ENCODE measurements at places on chromosomes 5 and 9.
A peak's percentile ranks its signal among the peaks of the same experiment; 100 is the strongest.

GRCh38 chr5:8079056-8079455, 210.1 kb downstream of the MTRR start:
- no peak for DNase-seq

DNA sequence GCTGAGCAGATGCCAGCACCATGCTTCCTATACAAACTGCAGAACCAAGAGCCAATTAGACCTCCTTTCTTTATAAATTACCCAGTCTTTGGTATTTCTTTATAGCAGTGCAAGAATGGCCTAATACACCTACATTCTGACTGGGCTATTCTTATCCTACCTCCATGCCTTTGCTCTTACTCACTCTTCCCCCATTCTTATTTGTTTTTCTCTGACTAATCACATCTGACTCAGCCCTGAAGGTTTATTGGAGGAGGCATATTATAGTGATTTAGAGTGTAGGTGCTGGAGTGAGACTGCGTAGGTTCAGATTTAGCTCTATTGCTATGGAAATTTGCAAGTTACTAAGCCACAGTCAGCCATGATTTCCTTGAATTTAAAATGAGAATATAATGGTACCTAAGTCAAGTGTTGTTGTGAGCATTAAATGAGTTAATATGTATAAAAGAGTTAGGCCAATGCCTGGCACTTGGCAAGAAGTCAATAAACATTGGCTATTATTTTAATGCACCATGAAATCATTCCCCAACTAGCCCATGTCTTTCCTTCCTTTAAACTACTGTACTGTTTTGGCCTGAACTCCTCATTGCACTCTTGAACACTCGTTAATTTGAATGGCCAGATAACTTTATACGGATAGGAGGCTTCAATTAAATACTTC, 531.2 kb upstream of the ZNF608 start:
- no peak for DNase-seq

GRCh38 chr5:68033961-68034571, 181.5 kb upstream of the PIK3R1 start:
- peak; percentile 10 for DNase-seq

- DNase-seq, result no peak
These were observed 115.2 kb upstream of the WWC1 start for GRCh38 chr5:168176251-168176650.

DNA sequence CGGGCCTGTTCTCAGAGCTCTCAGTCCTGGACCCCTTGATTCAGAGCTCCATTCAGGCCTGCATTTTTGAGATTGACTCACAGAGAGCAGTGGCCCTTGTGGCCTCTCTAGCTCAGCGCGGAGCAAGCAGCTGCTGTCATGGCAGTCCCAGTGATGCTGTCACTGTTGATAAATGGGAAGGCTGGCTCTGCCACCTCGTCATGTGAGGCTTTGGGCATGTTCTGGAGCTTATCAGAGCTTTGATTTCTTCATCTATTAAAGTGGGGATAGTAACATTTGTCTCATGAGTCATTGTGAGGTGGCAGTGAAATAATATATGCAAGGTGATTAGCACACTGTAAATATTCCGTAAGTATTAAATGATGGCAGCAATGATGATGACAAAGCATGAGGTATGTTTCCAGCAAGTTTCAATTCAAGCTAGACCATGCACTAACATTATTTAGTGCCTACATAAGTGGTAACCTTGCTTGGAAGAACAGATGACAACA, 126.4 kb upstream of the CXCL14 start:
- DNase-seq, result no peak

DNA sequence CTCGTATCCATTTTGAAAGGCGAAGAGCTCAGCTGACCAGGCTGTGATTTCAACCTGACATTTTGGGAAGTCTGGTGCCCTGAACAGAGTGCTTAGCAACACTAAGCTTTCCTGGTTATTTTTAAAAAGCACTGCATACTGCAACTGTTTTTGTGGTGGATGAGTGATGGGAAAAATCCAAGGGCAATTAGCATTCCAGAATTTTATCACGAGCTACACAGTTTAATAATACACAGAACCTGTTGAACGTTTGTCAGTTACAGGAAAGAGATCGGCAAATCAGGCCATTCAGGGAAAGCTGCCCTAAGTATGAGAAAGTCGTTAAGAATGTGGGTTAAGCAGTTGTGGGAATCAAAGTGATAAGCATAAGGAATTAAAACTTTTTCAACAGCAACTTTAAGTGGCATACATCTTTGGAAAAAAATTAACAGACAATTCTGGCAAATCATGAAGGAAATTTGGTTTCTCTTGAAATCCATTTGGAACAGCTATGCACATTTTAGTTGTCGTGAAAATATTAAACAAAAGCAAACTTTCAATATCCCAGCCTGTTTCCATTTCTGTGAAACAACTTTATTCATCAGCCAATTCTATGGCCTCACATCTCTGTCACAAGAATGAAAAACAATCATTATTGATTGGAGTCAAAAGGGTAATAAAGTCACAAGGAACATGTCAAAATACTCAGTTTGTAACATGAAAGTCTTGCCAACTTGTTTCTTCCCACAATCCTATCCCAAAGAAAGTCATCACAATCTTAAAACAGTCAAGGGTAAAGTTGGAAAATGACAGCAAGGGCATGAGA, 25.7 kb downstream of the PUM3 start:
- no peak for DNase-seq

DNA sequence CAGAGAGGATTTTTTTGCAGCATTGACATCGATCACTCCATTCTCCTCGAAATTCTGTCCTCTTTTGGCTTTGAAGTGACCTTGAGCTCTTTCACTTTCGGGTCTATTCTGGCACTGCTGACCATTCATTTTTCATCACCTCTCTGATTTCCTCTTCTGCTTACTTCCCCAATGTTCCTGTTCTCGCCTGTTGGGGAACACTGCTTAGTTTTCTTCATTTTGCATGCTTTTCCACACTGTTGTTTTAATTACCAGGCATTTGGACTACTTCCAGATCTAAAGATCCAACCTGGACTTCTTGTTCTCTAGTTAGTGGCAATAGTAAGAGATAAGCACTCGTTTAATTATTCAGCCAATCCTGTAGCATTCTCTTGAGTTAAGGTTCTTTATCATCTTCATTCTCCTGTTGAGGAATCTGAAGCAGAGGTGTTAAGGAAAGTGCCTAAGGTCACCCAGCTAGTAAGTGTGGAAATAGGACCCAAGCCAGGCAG, 53.4 kb downstream of the MAN2A1 start:
- no peak for DNase-seq

DNA sequence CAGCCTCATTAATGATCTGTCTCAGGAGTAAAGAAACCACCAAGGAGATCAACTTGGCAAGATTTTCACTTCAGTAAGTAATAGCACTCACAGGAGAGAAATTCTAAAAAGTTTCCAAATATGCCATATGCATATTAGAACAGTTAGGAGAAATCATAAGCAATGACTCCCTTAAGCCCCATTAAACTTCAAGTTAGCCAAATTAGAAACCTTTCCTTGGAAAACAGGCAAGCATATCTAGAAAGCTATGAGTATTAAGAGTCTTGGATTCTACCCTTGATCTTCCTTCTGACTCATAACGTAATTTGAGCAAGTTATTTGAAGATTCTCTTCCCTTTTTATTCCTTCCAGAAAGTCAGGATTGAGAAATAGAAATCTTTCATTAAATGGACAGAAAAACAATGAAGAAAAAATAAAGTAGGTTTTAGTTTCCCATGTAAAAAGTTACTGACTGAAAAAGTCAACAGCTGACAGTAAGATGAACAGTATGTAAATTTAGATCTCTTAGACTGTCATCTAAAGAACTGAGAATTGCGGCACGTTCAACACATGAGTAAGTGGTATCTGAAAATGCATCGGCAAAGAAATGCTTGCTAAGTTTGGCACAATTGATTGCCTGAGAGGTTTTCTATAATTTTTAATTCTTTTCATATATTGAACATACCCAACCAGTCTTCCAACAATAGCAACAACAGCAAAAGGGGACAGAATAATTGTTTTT, 565.7 kb upstream of the FTMT start:
- DNase-seq, result no peak

- DNase-seq, result no peak
These were observed 47.8 kb downstream of the ANXA2R start for GRCh38 chr5:42992088-42992879.

DNA sequence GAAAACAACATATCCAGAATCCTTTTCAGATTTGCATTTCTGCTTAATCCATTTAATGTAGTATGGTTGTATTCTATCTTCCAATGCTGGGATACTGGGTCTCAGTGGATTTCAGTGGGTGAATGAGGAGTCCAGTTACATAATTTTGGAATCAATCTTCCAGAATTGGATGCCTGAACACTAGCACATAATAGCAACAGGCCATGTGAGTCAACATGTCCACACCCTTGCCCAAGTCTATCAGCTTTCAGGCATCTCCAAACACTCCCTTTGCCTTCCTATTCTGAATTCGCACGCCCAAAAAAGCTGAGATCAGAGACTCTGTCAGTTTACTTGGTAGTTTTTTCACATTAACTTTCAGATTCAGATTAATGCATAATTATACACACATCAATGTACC, 202.6 kb downstream of the TSSK1B start:
- DNase-seq, result no peak

DNA sequence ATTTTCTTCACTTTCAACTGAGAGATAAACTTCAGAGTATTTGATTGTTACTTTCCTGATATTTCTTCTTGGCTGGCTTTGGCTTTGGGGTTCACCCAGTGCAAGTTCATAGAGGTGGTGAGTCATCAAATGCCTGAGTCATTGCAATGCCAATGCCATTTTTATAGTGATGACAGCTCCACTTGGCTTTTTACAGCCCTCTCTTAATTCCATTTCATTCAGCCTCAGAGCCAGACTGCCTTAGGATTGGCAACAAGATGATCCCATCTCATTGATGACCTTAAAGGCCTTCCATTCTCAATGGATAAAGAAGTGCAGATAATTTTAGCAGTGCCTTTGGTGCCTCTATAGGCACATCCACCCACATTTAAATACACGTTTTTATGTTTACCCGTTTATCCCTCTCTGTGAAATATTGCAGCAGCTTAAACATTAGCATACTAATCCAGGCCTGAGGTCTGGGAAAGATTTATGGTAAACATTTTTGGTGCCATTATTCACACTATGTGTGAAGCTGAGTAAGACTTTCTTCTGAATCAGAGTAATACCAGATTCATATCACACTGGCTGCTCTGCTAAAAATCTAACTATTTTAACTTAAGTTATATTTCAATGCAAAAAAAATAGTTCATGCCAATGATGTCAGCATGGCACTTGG, 88.9 kb upstream of the TYRP1 start:
- no peak for DNase-seq

GRCh38 chr5:96008987-96009647, 47.5 kb upstream of the ELL2 start:
- no peak for DNase-seq

DNA sequence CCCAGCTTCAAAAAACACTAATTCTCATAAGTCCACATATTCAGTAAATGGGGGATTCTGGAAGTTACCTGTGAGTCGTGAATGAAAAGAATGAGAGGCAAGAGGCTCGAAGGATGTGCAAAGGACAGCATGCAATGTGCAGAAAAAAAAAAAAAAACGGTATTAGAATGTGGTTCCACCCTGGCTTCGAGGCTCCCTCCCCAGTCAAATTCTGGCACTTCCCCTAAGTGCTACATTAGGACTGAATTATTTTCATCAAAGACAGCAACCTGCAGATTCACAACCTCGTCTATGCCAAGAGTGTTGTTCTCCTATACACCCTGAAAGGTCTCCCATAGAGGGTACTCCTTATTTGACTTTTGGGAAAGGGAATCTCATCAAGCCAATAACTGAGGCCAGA, 16.5 kb downstream of the CAPSL start:
- no peak for DNase-seq

GRCh38 chr9:129894120-129894823, 59.0 kb downstream of the USP20 start:
- no peak for DNase-seq

DNA sequence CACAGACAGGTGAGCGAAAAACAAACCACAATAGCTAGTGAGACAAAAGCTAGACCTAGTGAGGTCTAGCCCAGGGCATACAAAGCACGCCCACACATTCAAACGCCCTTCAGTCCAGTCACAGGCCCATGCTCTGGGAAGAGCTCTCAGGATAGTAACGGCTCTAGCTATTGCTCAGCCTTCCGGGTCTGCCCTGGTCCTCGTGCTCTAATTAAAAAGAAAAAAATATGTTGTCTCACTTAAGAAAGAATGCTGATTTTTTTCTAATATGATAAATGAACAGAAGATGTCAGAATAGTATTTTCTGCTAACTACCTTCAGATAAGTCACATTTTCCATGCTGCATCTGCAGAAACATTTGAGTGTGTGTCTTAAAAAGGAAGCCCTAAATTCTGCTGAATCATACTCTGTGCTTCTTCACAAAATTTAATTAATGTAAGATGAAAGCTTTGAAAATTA, 94.5 kb downstream of the PLPP1 start:
- DNase-seq, result no peak

- DNase-seq, result no peak
These were observed 7.3 kb upstream of the HNRNPAB start for GRCh38 chr5:178196986-178197385.

GRCh38 chr9:95508968-95509850, 7.6 kb downstream of the PTCH1 start:
- DNase-seq, result peak; percentile 75

DNA sequence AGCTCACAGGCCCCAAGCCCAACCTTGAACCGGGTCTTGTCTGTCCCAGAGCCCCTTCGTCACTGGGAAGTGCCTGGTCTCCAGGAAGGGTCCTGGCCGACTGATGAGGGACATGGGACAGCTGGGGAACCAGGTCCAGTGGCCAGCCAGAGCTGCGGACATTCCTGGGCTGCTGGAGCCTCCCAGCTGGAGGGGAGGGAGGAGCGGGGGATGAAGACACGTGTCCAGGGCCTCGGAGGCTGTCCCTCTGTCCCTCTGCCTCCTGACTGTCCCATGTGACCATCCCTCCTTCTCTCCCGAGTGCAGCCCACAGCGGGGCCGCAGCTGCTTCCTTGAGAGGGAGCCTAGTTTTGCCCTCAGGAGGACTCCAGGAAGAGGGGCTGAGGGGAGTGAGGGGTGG, 41.7 kb upstream of the UBAC1 start:
- no peak for DNase-seq

GRCh38 chr5:65799857-65800256, 77.9 kb downstream of the NLN start:
- DNase-seq, result no peak

DNA sequence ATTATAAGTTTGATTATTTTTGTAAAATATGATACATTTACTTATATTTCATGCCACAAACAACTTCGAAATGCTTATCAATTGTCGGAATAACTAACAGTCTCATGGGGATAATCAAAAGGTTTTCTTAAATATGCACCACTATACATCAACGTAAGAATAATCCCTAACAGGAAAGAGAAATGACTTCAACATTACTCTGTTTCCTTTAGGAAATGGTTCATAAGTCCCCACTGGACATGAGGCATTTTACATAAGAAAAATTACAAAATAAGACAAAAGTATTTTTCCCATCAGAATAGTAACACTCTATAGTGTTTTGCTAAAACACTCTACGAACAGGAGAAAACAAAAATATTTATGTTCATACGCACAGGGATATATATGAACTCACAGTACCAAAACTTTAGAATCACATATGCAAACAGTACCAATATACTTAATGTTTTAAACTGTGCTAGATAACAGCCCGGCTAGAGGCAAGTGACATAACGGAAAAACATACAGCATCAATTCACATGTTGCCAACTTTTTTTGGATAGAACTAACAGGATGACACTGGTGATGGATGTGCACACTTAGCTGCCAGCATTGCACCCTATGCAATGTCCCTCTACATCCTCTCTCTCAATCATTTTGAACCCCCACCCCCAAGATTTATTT, 120.5 kb downstream of the NFIB start:
- DNase-seq, result no peak
